ENCODE measurements at places on chromosomes 7 and 10.
A peak's percentile ranks its signal among the peaks of the same experiment; 100 is the strongest.

DNA sequence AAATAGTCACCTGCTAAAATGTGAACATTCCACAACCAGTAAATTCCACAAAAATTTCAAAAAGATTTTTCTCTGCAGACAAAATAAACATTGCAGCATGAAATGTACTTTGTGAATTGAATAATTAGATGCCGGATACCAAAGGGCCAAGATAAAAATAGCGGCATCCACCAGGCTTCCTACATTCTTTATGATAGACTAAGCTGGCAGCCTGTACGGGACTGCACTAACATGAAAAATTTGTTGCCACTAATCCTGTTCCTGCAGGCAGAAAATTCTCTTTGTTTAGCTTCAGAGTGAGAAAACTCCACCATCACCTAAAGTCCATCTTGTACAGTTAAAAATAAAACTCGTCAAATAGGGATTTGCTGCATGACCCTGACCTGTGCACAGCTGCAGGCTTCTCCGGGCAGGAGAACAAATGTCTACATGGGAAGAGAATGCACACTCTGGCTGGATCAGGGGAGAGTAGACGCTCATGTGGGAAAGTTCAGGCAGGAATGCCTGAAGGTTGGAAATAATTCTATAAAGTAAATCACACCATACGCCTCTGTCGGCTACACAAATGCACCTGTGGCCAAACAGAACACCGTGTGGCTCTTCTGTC is 15.6 kb upstream of the ADO start:
- no peak overlapping the region for H3K4me3 ChIP-seq
- no peaks in the 10 kb centered on the region for H3K27me3 ChIP-seq

DNA sequence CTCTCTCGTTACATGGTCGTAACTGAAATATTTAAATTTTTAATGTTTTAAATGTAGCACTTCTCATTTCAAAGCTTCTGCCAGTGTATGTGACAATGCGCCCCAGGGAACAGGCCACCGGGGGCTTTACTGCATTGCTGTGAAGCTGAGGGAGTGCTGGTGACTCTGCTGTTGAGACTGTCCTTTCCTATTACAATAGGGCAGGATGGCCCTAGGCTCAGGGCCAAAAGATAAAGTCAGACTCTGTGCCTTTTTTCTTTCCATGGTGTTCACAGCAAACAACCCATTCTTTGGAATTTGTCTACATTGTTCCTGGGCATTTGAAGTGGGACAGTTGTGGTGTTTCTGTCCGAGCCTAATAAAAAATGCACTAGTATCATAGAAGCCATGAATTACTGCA is 107.3 kb downstream of the GALNT11 start:
- H3K4me3 ChIP-seq: no peak overlapping the region
- H3K27ac ChIP-seq: no peak overlapping the region
- no peaks in the 10 kb centered on the region for H3K27me3 ChIP-seq
- no peaks in the 10 kb centered on the region for H3K4me1 ChIP-seq
- DNase-seq: no peak

DNA sequence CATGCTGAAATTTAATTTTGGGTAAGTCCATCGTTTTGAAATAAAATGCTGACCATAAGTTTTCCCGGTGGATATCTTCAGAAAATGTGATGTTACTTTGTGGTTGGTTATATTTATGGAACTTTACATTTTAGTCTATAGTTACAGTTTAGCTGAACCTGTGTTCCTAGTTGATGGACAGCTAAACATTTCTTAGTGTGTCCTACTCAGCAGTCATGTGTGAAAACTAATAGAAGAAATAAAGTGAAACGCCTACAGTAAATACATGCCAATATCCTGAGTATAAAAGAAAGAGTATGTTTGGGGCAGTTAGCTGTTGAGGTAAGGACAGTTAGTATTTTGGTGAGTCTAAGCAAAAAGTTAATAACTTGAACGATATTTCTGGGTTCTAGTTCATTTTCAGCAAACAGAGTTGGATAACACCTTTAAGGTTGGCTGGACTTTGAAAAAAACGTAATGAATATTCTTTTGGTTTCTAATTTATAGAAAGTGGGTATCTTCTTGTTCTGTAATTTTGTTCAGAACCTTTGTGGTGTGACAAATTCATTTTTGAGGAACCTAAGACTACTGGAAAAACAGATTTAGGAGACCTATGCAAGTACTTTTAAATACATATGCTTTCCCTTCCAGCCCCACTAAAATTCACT is 28.7 kb downstream of the LCOR start:
- no peak overlapping the region for H3K4me3 ChIP-seq
- H3K27me3 ChIP-seq: no peaks in the 10 kb centered on the region
- DNase-seq: no peak
- no peak overlapping the region for H3K27ac ChIP-seq

GRCh38 chr7:51022821-51023220 is 240.1 kb upstream of the GRB10 start:
- H3K4me3 ChIP-seq: no peak overlapping the region
- no peak for DNase-seq
- no peaks in the 10 kb centered on the region for H3K27me3 ChIP-seq
- no peak overlapping the region for H3K27ac ChIP-seq
- no peaks in the 10 kb centered on the region for H3K36me3 ChIP-seq
- no peaks in the 10 kb centered on the region for H3K4me1 ChIP-seq

DNA sequence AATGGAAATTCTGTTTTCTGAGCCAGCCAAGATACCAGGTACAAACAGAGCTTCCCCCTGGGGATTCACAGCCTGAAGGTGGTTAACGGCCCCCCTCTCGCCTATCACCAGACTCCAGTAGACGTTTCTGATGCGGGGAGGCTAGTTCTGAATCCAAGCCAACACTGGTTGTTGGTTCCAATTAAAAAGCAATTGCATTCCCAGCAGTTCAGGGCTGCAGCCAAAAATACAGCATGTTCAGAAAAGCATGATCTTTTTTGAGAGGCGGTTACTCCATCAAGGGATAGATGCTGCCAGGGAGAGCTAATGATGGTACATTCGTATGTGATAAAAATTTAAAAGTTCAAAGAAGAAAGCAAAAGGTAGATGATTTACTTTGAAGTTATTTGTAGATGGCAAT is 481.0 kb downstream of the GALNT17 start:
- no peak overlapping the region for H3K4me3 ChIP-seq
- peak; percentile 42 for DNase-seq
- no peaks in the 10 kb centered on the region for H3K27me3 ChIP-seq

- H3K4me3 ChIP-seq: no peak overlapping the region
- no peak for DNase-seq
- peaks cover 2% of the 10 kb centered on the region for H3K4me1 ChIP-seq
Measured at GRCh38 chr10:35896001-35896400, 253.9 kb upstream of the FZD8 start.

DNA sequence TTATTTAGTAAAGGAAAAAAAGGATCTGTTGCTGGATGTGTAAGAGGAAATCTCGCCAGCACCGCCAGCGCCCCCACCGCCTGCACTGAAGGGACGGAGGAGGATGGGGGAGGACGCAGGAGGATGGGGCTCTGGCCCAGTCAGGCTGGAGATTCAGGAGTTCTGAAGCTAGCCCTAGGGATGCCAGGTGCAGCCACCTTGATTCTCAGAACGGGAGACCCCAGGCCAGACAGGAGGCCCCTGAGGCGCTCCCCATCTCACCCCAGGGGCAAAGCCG is 1.3 kb downstream of the CAMK2B start:
- no peak for DNase-seq
- no peak overlapping the region for H3K27ac ChIP-seq
- H3K36me3 ChIP-seq: no peaks in the 10 kb centered on the region
- H3K27me3 ChIP-seq: peaks cover 25% of the 10 kb centered on the region

DNA sequence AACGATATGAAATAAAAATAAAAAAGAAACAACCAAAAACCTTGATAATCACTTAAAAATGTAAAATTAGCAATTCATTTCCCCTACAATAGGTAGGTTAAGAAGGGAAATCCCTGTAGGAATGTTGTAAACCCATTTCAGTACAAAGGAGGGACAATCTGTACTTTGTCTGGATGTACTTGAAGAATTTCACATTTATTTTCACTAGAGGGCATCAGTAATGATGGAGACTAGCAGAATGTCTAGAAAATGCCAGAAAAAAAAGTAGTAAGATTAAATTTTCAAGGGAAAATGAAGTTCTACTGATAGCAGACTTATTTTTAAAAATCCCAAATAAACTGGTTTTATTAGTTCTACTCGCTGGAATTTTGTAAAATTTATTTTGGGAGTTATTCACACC is 209.0 kb upstream of the FZD1 start:
- no peak for DNase-seq
- H3K4me1 ChIP-seq: no peaks in the 10 kb centered on the region
- H3K27ac ChIP-seq: no peak overlapping the region
- H3K4me3 ChIP-seq: no peak overlapping the region
- H3K27me3 ChIP-seq: no peaks in the 10 kb centered on the region

GRCh38 chr10:10831085-10831484 is 186.6 kb upstream of the CELF2 start:
- no peak overlapping the region for H3K4me3 ChIP-seq
- H3K4me1 ChIP-seq: no peaks in the 10 kb centered on the region
- H3K27ac ChIP-seq: no peak overlapping the region
- DNase-seq: peak; percentile 30

DNA sequence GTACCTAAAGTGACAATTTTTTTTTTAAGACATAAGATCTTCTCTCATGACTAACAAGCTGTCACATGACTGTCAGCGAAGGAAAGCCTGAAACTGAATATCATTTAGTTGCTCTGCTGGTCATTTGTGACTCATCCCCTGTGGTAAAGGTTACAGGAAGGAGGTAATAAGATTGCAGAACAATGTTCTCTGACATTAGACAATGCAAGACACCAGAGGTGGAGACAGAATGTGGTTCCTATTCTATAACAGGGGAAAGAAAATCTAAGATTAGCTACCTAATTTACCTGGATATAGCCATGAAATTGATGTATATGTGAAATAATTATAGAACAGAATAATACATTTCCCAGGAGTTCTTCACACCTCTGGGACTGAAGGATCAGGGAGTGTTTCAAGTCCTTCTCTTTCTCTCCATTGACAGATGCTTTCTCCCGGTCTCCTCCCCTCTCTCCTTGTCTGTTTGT is 47.7 kb downstream of the LRGUK start:
- H3K4me1 ChIP-seq: no peaks in the 10 kb centered on the region
- H3K27me3 ChIP-seq: no peaks in the 10 kb centered on the region
- no peak overlapping the region for H3K27ac ChIP-seq
- no peak overlapping the region for H3K4me3 ChIP-seq

DNA sequence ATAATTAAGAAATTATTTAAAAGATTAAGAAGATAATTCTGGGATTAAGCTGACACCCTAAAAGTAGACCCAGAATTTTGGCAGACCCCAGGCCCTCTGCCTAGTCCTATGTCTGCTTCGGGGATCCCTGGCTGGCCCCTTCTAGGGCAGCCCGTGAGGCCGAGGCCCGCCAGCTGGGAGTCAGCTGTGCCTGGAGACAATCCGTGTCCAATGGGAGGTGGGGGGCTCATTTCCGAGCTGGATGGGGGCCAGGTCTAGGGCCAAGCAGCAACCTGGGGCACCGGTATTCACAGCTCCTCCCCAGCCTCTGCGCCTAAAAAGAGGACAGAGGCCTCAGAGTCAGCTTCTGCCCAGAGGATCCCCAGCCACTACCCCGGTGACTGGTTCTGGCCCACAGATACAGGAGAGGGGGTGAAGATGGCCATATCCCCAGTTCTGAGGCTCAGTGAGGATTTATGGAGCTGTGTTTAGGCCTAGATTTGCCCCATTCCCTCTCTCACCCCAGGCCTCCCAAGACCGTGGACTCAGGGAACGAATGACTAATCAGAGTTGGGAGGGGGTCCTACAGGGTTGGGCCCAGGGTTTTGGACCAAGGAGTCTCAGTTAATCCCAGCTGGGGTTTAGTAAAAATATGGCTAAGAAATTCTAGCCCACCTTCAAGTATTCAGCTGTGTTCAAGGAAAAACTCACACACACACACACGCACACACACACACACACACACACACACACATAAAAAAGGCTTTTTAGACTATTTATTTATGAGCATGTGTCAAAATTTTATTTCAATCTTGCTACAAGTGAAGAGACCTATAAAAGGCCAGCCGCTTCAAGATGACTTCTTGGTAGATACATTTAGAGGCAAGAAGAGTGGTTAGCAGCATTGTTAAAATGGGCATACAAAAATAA is 37.4 kb upstream of the LBX1 start:
- H3K27ac ChIP-seq: no peak overlapping the region
- H3K36me3 ChIP-seq: no peaks in the 10 kb centered on the region
- DNase-seq: no peak
- H3K27me3 ChIP-seq: no peaks in the 10 kb centered on the region
- H3K4me3 ChIP-seq: no peak overlapping the region
- peaks cover 8% of the 10 kb centered on the region for H3K4me1 ChIP-seq

GRCh38 chr10:5813091-5813340 is 218 bp downstream of the GDI2 start:
- H3K27me3 ChIP-seq: no peaks in the 10 kb centered on the region
- peak overlapping the region; percentile 98 for H3K4me3 ChIP-seq
- no peaks in the 10 kb centered on the region for H3K36me3 ChIP-seq
- H3K27ac ChIP-seq: peak overlapping the region; percentile 95

GRCh38 chr7:98624846-98625420 is 7.8 kb downstream of the NPTX2 start:
- H3K27me3 ChIP-seq: no peaks in the 10 kb centered on the region
- H3K4me3 ChIP-seq: no peak overlapping the region
- no peak for DNase-seq

GRCh38 chr10:80681142-80681541 is 143.4 kb downstream of the SH2D4B start:
- no peak overlapping the region for H3K4me3 ChIP-seq
- H3K36me3 ChIP-seq: no peaks in the 10 kb centered on the region

- no peak overlapping the region for H3K27ac ChIP-seq
- no peaks in the 10 kb centered on the region for H3K4me1 ChIP-seq
- H3K4me3 ChIP-seq: no peak overlapping the region
- no peaks in the 10 kb centered on the region for H3K36me3 ChIP-seq
Measured at GRCh38 chr10:21057989-21058388, 160.9 kb upstream of the NEBL start.

DNA sequence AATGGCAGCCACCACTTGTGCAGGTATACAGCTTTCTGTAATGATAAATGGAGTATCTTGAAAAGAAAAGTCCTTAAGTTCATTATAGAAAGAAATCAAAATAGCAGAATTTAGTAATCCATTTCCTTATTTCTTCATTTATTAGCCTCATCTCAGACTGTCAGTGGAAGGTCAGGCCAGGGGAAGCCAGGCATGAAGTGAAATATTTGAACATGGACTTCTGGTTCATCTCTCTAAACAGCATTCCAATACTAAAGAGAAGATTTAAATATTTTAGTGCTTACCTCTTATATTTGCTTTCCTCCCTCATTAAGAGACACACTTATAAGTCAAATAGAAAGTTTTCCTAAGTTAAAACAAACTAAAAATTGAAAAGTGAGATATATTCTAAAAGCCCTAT is 26.8 kb downstream of the TRDMT1 start:
- H3K4me1 ChIP-seq: no peaks in the 10 kb centered on the region
- H3K27me3 ChIP-seq: no peaks in the 10 kb centered on the region
- no peaks in the 10 kb centered on the region for H3K36me3 ChIP-seq
- H3K4me3 ChIP-seq: no peak overlapping the region
- no peak overlapping the region for H3K27ac ChIP-seq

DNA sequence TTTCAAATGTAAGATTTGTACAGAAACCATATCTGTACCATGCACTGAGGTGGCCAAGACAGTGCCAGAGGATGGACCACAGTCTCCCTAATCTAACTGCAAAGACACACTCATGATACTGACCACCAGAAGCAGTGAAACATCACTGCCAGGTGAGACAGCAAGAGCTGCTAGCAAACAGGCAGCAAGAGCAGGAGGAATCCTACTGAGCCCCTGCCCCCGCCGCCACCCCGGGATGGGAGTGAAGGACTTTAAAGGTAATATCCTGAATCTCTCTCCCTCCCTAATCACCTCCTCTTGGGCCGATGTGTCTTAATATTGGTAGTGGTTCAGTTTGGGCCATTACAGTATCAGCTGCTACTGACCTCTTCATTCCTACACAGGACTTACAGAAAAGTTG is 144.3 kb downstream of the XPNPEP1 start:
- DNase-seq: no peak
- no peak overlapping the region for H3K4me3 ChIP-seq
- no peaks in the 10 kb centered on the region for H3K27me3 ChIP-seq

- H3K4me1 ChIP-seq: no peaks in the 10 kb centered on the region
- DNase-seq: no peak
Measured at GRCh38 chr7:15681186-15681585, 5.3 kb downstream of the MEOX2 start.
